ENCODE measurements at places on chromosomes 4 and X.

DNA sequence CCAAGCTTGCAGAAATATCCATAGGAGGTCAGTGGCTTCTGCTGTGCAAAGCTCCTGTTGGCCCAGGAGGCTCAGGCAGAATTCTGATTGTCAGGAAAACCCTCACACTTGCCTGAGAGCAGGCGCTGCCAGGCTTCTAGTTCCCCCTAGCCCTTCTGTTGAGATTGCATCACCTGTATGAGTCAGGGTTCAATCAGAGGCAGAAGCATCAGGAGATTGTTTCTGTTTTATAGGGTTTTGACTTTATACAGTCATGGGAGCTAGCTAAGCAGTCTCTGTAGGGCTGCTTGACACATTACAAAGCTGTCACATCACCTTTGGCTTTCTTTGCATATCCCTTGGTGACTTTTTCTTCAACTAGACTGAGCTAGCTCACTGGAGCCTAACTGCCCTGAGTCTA is 27.8 kb downstream of the DIPK2B start:
- no peak for DNase-seq

GRCh38 chrX:103498786-103499185 is 20.5 kb downstream of the RAB40A start:
- no peak for DNase-seq

DNA sequence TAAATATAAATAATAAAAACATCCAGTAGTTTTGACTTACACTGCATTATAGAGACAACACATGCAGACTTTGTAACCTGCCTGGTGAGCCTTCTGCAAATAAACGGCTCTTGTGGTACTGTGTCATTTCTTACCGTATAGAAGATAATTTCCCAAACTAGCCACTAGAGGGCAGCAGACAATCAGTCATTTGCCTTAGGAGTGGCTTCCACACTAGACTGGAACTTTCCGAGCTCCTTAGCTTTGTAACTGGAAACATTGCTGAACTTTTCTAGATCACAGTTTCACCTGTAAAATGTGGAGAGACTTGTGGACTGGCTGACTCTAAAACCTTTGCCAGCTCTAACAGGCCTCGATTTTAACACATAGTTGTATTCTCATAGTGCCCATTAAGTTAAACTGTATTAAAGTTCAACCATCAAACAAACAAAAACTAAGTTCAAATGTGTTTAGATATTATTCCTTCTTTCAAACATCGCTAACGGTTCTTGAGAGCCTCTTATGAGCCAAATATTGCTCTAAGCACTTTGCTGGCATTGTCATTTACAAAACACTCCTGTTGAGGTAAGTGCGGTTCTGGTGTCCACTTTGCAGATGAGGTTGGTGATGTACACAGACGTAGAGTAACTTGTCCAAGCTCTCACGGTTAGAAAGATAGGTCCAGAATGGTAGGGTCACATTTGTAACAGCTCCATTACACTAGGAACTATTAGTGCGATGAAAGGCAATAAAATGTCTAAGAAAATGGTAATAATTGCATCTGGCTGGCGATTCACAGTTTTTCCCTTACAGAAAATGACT is 345.5 kb downstream of the ANK2 start:
- DNase-seq = peak; percentile 24

DNA sequence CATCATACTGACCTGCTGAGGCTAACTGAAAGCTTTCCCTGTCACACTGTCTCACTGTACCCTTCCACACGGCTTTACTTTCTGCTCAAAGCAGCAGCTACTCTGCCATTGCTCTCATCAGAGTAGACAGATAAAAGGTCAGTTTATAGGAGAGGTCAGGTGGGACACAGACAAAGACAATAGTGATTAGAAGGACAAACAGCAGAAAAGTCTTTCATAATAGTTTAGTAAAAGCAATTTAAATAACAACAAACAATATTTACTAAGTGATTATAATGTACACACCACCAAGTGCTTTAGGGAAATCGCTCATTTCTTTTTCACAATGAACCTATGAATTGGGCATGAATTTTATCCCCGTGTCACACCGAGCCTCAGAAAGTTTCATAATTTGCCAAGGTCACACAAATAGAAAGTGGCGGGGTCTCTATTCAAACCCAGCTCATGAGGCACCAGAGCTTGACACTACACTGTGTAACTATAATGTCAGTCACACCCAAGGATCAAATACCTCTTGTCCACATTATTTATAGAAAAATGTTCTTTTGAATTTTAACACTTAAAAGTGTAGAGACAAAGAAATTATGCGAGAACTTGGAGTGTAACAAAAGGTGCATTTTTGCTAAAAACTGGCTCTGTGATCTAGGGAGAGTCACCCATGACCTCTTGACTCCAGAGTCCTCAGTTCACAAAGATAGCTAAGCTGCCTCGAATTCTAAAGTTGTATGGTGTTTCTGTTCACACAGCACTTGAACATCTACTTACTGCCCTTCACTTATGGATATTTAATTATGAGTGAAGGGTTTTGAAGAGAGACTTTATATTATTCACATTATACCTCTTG is 24.5 kb upstream of the SORBS2 start:
- DNase-seq = no peak

GRCh38 chr4:169272265-169272886 is 1.6 kb upstream of the SH3RF1 start:
- no peak for DNase-seq

Measured in activated T-helper 1 cell treated with anti-CD3 and anti-CD28 coated beads, Interleukin-2, amount 50 U/mL, for 16 hours (primary cell).